ENCODE measurements at places on chromosomes 12 and 14.

- DNase-seq: no peak
Observed at GRCh38 chr12:57803319-57803893, 15.1 kb downstream of the AVIL start.

GRCh38 chr14:69518289-69519101 lies 34.0 kb downstream of the PLEKHD1 start:
- no peak for DNase-seq

- DNase-seq: no peak
Observed at GRCh38 chr12:59834659-59835474, 239.0 kb downstream of the SLC16A7 start.

GRCh38 chr12:11092128-11092527 lies at the start of gene TAS2R43:
Gene TAS2R43 (minus strand): TSS chr12:11092313. CDS start chr12:11092229, 84 bp downstream.
- no peak for DNase-seq

DNA sequence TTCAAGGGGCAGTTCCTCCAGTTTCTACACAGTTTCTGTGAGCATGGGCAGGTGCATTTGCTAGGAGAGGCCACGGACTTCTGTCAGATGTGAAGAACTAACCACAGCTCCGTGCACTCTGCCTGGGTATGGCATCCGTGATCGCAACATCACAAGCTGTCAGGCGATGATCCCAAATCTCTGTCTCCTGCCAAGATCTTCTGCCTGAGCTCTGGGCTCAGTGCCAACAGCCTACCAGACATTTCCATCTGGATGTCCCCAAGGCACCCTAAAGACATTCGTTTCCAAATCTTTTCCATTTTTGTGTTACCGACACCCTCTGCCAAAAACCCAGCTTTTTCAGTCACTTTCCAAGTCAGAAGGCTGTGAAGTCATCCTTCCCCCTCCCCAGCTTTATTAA lies 292.1 kb downstream of the GLT1D1 start:
- no peak for DNase-seq

DNA sequence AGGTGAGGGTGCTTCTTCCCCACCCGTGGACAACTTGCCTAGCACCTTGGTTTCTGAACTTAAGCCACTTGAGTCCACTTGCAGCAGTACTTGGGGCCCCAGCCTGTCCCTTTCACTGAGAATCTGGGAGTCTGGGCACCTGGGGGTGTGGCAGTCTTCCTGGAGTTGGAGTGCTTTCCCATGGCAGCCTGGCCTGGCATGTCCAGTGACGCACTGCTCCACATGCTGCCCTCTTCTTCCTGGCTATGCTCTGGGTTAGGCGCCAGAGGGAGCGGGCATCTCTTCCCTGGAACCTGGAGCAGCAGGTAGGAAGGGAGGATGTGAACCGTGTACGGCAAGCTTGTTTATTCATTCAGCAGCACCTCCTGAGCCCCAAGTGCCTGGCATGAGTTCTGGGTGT lies 76.4 kb downstream of the PAPOLA start:
- DNase-seq: no peak

GRCh38 chr12:91505006-91505405 lies 322.4 kb upstream of the DCN start:
- no peak for DNase-seq

DNA sequence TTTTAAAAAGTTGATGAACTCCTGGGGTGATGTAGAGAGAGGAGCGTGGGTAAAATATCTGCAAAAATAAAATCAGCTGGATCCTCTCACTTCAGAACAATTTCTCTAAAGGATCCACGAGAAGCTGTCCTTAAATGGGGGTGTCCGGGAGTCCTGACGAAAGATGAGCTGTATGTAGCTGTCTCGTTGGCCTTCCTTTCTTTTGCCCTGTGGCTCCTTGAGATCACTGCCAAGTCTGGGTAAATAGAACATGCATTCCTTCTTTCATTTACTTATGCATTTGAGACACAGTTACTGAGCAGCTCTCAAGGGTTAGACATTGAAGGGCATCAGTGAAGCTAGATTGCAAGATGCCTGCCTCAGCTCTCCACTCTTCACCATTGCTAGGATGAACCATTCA lies 35.2 kb upstream of the TXNRD1 start:
- no peak for DNase-seq

GRCh38 chr12:108299980-108300696 lies 39.0 kb downstream of the CMKLR1 start:
- DNase-seq: no peak

- DNase-seq: no peak
Observed at GRCh38 chr14:72751276-72752033, 142.4 kb downstream of the DPF3 start.

- DNase-seq: no peak
Observed at GRCh38 chr12:5433081-5433844, 1.4 kb downstream of the NTF3 start.

DNA sequence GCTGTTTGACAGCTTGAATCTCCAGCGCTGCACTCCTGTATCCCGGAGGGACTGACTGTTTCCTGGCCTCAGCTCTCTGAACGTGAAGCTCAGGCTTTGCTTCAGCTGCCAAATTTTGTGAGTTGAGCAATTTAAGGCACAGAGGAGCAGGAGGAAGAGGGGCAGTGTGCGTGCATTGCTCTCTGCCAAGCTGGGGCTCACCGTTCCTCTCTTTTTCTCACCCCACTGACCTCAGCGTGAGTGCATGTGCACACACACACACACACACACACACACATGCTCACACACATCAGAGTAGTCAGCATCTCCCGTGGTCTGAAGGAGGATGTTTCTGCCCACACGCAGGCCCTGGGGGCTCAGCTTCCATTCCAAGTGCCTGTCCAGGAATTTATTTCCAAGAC lies 27.8 kb upstream of the BDKRB2 start:
- no peak for DNase-seq

GRCh38 chr12:121678716-121679300 lies 9.4 kb upstream of the MORN3 start:
- no peak for DNase-seq

DNA sequence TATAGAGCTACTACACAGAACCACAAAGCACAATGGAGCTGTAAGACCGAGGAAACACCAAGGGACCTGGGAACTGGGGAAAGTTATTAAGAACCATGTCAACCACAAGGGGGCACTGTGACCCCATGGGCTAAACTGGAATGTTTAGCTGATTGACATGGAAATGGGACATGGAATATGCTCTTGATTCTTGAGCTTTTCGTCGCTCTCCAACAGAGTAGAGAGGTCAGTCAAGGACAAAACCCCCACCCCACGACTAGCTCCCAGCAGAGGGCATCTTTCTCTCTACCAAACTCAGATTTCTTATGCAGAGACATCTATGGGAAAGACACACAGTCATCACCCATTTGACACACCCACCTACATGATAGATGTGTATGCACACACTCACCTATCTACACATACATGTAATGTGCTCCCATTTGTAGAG lies 10.1 kb downstream of the NDRG2 start:
- DNase-seq: no peak

- DNase-seq: no peak
Observed at GRCh38 chr12:123532808-123533649, 490 bp downstream of the RILPL1 start.

GRCh38 chr12:80015660-80016059 lies 80.8 kb upstream of the PPP1R12A start:
- no peak for DNase-seq

- DNase-seq: no peak
Observed at GRCh38 chr14:88476214-88476774, 78.5 kb downstream of the PTPN21 start.

DNA sequence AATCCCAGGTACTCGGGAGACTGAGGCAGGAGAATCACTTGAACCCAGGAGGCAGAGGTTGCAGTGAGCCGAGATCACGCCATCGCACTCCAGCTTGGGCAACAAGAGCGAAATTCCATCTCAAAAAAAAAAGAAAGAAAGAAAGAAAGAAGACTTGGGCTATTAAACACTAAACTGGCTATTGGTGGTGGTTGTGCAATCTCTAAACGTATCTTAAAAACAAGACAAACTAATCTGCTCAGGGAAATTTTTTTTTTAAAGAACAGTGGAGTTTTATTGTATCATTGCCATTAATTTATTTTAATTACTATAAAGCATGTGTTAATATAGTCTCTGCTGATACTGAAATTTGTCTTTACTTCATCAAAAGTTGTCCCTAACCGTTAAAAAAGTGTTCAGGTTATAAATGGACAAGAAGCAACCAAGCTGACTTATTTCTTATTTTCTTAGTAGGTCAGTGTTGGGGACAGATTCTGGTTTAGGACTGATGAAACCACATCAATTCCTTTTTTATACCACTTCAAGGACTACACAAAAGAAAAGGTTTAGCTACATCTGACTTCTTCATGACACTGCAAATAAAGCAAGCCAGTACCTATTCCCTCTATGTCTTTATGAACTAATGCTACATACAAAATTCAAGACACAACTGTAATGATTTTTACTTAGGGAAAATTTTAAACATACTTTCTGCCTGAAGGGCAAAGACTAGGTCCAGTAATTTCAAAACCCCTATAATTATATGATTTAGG lies 68.7 kb upstream of the KRAS start:
- DNase-seq: no peak

- DNase-seq: no peak
Observed at GRCh38 chr12:93015871-93016751, 87.0 kb upstream of the EEA1 start.

DNA sequence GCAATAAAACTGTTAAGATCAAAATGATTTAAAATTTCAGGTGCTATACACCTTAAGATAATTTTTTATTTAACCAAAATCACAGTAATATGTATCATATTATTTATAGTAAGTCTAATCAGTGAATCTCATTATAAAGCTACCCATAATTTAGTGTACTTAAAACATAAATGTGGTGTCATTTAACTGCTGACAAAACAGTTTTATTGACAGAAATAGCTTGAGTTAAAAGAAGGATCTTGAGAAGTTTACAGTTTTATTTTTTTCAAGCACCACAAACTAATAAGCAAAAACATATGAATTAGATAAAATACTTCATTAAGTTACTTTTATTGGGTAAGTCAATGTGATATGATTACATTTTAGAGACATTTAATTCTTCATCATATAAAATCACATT lies 400.4 kb downstream of the PRKD1 start:
- DNase-seq: no peak

DNA sequence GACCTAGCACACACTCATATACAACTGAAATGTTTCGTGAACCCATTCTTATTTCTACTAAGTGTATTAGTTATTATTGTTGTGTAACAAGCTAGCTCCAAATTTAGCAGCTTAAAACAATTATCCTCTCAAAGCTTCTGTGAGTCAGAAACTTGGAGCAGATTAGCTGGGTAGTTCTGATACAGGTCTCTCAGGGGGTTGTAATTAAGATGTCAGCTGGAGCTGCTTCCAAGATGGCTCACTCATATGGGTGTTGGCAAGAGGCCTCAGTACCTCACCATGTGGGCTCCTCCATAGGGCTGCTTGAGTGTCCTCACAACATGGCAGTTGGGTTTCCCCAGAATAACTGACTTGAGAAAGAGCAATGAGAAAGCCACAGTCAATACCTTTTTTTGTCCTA lies 9.8 kb downstream of the GPR135 start:
- DNase-seq: no peak

- DNase-seq: no peak
Observed at GRCh38 chr12:109952160-109952858, 43.9 kb downstream of the GIT2 start.

DNA sequence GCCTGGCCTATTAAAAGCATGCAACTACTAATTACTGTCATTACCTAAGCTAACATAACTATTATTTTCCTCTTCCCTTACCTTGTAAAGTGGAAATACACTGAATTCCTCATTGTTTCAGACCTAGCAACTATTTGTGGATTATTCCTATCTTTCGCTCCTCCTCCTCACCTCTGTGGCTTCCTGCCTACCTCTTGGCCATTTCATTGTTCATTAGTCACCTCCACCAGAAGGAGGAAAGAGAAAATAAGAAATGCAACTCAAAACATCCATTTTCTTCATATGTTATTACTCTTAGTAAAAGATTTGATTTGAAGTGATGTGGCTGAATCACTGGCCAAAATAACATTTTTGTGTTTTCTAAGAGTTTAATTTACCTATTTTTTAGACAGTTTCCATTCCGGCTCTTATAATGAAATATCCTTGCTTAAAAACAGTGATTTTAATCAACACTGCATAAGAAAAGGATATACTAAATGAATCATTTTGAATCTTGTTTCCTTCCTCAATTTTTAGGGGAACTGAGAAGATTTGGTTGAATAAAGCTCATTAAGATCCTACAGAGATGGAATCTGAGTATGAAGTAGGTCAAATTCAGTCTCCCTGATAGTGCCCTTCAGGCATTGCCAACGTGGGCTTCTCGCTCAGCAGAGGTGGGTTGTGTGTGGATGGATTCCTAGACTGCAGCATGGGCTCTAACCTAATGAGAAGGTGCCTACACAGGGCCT lies 27.6 kb upstream of the ARHGAP5 start:
- DNase-seq: no peak

GRCh38 chr12:95002754-95003153 lies 743 bp downstream of the NDUFA12 start:
- no peak for DNase-seq

GRCh38 chr12:75288860-75289259 lies 41.3 kb downstream of the CAPS2 start:
- no peak for DNase-seq

DNA sequence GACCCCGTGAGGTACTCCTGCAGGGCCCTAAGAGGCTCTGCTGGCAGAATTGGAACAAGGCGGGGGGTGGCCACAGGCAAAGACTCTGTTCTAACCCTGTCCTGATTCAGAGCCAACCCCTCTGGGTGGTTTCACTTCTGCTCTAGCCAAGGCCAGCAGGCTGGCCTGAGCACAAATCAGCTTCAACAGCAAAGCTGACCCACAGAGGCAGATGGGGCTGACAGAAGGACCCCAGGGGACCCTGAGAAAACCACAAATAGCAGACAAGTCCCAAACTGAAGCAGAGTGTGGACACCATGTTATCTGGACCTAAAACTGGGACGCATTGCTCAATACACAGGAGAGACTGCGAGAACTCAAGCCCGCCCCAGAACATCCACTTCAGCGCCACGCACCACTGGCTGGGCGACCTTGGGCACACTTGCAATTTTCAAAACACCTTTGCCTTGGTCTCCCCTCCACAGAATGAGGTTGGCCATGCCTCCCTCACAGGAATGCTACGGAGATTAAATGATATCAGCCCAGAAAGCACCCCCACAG lies 76.4 kb upstream of the DICER1 start:
- DNase-seq: peak; percentile 74

DNA sequence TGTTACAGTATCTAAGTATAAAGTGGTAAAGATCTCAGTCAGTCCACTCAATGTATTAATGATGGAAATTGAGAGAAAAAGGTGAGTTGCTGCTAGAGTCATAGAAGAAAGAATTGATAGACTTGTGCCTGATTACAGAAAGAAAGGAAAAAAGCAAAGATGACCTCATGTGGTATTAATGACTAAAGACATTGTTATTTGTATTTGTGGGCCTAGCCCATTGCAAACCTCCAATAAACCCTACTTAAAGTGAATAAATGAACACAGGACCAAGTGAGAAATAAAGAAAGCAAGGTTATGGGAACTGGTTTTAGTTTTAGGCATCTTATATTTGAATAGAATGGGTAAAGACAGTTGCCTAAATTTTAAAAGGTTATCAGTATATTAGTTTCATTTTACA lies 105.5 kb downstream of the SYT1 start:
- DNase-seq: no peak

GRCh38 chr14:73718418-73719251 lies 4.5 kb upstream of the PNMA1 start:
- no peak for DNase-seq

GRCh38 chr12:82627799-82628198 lies 58.9 kb upstream of the TMTC2 start:
- DNase-seq: no peak
